ENCODE measurements at places on chromosomes 1 and 21.
A peak's percentile ranks its signal among the peaks of the same experiment; 100 is the strongest.

DNA sequence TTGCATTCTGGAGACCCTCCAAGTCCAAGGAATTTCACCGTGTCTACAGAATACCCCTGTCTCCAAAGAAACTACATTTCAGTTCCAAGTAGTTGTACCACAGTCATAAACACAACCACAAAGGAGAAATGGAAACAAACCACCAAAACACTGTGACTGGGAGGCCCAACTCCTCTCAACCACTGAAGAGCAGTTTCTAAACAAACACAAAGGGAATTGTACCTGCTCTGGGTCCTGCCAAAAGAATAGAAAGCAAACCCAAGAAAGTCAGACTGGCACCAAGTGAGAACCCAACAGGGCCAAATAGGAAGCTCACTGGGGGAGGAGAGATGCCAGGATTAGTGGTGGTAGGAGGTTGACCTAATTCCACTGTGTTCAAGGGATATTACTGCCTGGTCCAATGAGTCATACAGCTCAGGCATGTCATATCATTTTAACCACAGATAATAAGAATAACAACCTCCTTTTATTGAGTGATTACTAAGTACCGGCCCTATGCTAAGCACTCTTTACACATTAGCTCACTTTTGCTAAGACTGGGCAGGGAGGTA lies 123.9 kb upstream of the PPP2R5A start:
- no peak for DNase-seq

DNA sequence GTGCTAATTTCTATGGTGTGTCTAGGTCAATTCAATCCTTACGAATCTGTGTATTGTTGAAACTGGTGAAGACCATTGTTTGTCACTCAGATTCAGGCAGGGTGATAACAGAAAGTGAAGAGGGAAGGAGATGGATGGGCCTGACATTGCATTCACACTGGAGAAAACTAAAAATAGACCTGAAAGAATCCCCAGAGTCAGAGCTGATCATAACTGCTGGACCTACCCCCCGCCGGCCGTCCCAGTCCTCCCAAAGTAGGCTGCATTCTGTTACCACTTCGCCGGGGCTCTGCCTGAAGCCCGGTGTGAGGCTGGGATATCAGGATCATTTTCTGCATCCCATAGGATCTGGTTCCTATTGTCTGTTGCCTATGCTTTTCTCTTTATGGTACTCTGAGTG lies 121.1 kb downstream of the NUF2 start:
- no peak for DNase-seq

- no peak for DNase-seq
These were observed 7.9 kb upstream of the PTBP2 start for GRCh38 chr1:96713649-96714048.

DNA sequence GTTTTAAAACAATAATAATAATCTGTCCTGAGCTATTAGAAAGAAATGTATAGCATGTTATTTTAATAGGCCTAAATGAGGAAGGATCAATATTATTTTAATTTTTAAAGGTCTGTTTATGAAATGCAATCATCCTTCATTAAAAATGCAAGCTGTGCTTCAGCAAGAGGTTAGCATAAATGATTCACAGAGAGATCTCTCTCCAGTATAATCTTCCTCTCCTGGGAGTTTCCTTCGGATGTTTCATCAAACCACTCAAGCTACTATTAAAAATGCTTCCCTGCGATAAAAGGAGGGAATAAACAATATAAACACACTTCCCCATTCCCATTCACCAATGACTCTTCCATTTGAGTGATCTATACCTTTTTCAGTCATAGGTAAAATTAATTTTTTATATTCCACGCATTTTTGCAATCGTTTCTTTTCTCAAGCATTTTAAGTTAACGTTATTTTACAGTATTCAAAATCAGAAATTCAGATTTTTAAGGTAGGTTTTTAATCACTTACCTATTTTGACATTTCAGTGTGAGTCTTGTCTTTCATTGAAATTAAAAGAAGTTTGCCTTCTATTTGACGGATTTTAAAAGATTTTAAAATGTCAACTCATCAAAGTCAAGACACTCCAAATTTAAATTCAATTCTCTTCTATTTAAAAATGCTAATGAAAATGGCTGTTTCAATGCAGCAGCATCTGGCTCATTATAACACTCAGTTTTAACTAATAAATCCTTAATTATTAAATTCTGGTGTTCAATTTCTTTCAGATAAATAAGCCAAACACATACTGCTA lies 64.3 kb downstream of the RERE start:
- no peak for DNase-seq

GRCh38 chr1:208917723-208918122 lies 665.8 kb upstream of the CAMK1G start:
- no peak for DNase-seq

DNA sequence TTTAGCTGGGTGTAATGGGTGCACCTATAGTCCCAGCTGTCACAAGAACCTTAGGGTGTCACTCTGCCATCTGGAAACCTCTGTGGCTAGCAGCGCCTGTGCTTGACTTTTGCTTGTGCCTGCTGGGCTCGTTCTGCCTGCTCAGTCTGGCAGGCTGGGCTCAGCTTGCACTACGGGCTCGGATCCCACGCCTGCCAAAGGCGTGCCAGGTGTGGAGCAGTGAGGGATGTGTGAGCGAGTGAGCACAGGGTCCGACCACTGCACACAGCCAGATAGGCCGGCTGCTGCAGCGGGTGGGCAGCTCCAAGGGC lies 2.8 kb upstream of the LSM10 start:
- DNase-seq: no peak

- no peak for DNase-seq
These were observed 2.9 kb upstream of the SHCBP1L start for GRCh38 chr1:182955596-182956588.

- DNase-seq: no peak
These were observed 679.5 kb downstream of the MATN1 start for GRCh38 chr1:30043731-30044408.

DNA sequence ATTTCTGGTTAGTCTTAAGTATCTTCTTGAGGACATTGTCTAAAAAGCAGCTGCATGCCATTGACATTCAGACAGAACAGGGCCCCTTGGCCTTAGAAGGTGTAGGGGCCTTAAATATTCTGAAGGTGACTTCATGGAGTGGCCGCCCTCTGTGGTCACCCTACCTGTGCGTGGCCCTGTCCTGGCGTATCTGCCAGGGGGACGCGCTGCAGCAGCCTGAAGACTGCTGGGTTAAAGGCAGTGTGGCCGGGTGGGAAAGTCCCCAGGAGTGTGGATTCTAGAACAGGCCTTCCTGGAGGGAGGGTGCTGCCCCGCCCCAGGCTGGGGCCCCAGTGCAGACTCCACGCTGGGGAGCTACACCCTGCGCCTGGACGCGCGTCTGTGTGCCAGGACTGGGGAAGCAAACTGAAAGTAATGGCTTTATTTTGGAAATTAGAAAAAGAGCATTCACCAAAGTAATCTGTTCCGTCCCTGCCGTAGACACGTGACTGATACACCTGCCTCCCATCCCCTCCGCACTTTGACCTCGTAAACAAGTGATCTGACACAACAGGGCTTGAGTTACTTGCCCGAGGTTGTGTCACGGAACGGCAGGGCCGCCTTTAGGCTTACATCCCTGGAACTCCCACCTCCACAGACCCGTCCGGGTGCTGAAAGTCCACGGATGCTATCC lies 1.8 kb downstream of the AGPAT3 start:
- no peak for DNase-seq

GRCh38 chr1:35936838-35937237 lies 5.9 kb downstream of the AGO3 start:
- no peak for DNase-seq

DNA sequence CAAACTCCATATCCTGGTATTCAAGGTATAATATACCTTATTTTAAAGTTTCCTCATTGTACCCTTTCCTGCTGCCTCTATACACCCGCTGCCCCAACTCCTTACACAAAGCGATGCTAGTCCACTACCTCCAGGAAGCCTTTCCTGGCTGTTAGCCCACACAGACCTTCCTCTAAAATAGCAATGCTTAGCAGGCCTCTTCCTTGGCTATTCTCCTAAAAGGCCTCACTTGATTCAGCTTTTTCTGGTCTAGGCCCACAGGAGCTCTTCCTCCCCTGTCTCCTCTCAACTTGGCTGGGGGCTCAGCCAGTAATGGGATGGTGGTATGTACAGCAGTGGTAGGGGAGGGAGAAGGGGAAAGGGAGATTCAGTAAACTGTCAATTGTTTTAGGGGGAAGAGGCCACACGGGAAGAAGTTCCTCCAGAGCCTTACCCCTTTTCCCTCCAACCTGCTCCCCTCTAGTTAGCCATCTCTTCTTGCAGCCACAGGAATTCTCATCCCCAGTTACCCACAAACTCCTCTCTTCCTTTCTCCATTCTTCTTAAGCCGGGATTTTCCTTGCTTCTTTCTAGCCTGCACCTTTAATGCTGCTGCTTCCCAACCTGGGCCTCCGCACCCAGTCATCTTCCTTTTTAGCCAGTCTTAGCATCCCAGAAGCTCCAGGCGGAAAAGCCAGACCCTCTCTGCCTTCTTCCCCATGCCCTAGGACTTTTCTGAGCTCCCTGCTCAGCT lies 2.6 kb downstream of the LRRC41 start:
- peak; percentile 44 for DNase-seq

GRCh38 chr1:230084408-230085177 lies 17.6 kb downstream of the GALNT2 start:
- DNase-seq: no peak

DNA sequence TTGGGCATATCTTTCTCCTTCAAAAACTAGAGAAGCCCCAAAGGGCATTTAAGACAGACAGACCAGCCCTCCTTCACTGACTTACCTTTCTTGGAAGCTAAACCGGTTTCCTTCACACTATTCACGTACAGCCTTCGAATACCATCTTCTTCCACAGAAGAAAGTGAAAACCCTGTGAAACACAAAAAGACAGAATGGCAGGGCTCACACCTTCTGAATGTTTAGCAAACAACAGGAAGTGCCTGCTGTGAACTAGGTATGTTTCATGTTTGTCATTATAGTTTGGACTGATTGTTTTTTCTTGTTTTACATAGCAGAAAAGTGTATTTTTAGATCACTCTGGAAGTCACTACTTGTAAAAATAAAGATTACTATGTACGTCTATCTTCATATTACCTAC lies 148.6 kb upstream of the KRTAP19-8 start:
- DNase-seq: no peak

DNA sequence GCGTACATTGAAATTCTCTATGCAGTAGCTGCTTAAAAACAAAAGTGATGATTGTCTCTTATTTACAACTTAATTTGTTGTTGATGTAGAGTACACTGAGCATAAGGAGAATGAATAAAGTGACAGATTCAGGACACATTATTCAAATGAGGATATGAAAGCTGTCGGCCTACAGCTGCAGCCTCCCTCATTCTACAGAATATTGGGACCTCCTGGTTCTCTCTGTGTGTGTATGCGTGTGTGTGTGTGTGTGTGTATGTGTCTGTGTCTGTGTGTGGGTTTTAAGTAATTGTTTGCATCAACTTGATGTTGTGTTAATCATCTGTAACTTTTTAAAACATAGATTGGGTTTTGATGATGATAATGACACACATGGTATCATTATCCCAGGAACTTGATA lies 17.9 kb downstream of the PROX1 start:
- no peak for DNase-seq

- DNase-seq: no peak
These were observed 25.9 kb downstream of the KIRREL1 start for GRCh38 chr1:158019171-158019868.

DNA sequence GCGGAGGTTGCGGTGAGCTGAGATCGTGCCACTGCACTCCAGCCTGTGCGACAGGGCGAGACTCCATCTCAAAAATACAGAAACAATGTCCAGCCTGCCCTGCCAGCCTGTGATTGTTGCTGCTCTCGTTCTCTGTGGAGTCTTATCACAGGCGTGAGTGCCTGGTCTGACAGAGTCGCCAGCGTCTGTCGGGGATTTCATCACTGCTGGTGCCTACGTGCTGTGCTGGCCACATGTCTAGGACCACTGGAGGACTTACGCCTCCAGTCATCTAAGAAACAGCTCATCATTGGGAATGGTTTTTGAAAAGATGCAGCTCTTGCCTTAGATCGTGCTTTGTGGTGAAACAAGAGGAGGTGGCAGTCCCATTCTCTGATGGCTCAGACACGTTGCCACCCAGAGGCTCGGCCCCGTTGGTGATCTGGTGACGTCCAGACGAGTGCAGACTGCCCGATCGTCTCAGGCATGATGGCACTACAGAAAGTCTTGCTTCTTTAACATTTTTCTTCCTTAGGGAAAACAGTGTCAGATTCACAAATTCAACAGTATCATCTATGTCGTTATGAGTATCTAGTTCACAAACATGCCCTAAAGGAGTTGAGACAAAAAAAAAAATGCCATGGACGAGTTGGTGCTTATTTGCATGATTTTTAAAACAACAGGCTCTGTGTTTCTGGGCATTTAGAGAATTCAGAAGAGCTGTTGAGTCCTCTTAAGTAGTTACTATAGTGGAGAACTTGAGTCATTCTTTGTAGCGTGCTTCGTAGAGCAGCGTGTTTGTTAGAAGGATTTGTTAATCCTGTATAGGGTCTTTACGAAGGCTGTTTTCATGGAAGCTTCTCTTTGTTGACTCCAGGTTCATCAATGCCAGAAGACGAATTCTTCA lies 47.5 kb downstream of the CBS start:
- no peak for DNase-seq

GRCh38 chr1:29826646-29827045 lies 590.3 kb downstream of the PTPRU start:
- DNase-seq: no peak
